ENCODE measurements at places on chromosomes 5 and 9. TPM values are rescaled to one million over a fixed set of nuclear protein-coding genes. Genes with fewer than 3 reads are reported as not detected.
A peak's percentile ranks its signal among the peaks of the same experiment; 100 is the strongest.

Gene ZNF354C
- total RNA-seq, result 1.7 TPM

DNA sequence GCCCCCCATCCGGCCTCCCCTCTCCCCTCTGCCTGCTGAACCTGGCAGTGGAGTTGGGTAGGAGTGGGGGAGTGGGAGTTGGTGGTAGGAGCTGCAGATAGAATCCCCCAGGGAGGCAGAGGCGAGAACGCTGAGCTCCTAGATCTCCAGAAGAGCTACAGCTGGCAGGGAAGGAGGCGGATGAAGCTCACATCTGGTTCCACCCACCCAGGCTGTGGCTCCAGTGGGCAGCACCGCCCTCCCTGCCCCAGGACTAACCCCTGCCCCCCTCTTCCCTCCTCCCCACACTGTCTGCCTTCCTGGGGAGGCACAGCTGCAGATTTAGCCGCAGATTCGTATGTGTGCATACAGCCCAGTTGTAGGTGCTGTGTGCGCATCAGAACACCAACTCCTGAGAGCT lies 34.2 kb downstream of the C9orf50 start:
- DNase-seq, result no peak

GRCh38 chr5:73694089-73694488 lies 68.1 kb downstream of the ARHGEF28 start:
- no peak for DNase-seq

Gene CDX1
- not detected for total RNA-seq

DNA sequence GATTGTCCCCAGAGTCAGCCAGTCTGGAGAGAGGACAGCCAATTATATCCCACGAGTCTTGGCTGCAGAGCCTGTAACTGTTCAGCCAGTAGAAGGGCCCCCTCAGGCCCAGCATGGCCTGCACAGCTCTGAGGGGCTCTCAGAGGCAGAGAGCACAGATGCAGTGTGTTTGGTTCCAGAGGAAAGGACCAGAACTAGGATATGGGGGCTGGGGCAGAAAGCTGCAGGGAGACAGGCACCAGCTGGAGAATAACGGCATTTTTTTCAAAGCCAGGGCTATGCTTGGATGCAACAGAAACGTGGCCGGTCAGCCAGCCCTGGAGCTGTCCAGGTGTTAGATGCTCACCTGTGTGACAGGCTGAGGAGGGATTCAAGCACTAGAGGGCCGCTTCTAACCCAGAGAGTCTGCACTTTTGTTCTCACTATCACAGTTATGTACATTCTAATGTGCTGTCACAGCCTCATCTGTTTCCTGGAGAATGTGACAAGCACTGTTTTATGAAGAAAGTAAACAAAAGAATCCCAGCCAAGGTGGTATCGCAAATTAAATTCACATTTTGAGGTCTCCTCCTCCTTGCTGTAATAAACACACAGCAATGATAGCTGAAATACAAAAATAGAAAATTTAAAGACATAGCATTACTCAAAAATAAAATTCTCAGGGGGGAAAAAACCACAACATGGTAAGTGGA lies 96.5 kb downstream of the GABBR2 start:
- DNase-seq, result no peak

Gene PCA3
- total RNA-seq, result not detected

GRCh38 chr5:56433039-56433617 lies 200.0 kb upstream of the ANKRD55 start:
- no peak for DNase-seq

DNA sequence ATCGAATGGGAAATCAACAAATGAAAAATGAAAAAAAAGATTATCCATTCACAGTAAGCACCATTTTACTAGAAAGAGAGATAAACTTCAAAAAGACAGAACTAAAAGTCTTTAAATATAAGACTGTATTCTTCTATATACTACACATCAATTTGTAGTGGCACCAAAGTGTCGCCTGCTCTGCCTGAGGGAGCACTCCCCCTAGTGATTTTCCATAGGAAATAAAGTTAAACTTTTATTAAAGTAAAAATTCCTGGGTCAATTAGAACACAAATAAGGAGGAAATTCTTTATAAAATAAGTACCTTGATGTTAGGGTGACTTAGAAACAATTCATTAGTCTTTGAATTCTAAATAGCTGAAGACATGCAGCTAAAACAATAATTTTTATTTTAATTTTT lies 9.7 kb downstream of the RAD1 start:
- no peak for DNase-seq

DNA sequence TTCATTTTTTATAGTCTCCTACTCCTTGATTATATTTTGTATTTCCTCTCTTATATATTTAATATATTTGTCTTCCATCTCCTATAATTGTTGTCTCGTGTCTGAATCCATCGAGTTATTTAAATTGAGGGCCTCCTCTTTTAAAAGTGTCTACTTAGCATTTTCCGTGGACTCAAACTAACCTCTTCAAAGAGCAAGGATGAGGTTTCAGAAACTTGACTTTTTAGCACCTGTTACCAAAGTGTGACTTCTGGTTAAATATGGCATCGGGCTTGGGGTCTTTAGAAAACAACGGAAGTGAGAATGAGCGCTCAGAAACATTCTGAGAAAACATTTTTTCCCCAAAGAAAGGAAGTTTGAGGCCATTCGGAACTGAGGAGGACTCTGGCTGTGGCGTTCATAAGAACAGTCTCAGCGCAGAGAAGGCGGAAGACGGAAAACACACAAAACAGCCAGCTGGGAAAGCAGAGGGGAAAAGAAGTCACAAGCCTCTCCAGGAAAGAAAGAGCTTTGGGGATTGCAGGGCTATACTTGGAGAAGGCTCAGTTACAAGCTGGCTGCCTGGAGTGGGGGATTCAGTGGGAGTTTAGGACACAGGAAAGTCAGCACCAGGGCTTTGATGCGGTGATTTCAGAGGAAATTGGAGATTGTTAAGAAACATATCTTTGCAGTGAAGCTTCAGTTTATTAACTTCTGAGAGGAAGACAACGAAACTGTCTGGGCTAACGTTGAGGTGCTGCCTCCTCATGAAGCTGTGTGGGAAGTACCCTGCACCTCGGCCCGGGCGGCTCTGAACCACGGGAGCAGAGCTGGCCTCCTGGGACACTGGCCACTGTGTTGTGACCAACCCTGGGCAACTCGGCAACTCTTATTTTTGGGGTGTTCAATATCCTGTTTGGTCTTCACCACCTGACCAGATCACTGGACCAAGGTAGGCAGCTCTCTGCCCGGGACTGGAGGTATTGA lies 25.1 kb upstream of the IRX2 start:
- no peak for DNase-seq

Gene CDC42SE2
- total RNA-seq, result 17.2 TPM

DNA sequence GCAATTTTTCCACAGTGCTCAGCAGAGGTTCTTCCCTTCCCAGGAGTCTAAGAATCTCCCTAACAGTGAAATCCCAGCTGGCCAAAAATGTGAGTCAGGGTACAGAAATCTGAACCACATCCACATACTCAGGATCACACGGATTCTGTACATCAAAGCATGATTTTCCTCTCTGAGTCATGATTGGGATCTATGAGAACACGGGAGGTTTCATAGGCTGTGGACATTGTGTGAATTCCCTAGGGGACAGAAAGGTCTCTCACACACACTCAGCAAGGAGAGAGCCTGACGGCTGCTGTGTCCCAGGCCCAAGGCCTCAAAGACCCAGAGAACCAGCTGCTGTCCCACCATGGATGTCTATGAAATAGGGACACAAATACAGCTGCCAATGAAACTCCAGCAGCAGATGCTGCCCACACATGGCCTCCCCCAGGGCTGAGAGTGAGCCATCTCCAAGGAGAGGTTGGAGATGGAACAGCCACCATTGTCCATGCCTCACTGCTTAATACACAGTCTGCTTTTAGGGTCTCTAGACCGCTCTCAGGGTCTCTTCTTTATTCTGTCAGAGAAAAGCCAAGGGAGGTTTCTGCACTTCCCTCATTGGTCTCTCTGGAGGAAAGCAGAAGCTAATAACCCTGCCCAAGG lies 102.7 kb downstream of the ADAMTS12 start:
- peak; percentile 98 for DNase-seq

- DNase-seq, result peak; percentile 14
Measured at GRCh38 chr9:87324613-87325194, 173.0 kb upstream of the DAPK1 start.

DNA sequence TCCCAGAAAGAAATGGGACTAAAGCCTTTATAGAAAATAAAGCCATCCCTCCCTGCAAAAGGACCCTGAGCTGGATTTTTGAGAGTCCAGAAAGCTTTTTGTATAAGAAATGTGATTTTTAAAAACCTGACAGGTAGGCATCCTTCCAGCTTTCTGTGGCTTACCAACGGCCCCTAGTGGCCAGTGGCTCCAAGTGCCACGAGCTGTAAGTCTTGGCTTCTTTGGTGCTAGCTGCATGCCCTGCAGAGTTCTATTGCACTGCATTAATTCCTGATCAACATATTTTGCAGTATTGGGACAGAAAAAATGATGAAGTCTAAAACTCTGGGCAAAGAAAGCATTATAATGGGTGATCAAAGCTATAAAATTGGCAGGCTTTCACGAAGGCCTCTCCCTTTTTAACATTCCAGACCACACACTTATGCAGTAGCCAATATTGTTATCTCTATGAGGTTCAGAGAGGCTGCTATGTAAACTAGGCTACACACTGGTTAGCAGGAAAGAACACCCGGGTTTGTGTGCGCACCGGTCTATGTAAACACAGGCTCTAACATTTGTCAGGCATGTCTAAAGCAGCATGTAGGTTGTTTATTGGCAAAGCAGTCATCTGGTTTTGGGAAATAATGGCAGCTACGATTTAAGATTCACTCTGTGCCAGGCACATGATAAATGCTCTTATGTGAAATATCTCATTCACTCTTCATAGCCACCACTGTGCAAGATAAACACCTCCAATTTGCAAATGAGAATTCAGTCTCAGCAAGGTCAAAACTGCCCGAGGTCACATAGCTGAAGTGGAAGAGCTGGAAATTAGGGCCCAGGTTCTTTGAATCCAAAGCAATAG lies 55.2 kb downstream of the NMUR2 start:
- no peak for DNase-seq

Gene TSSK1B
- not detected for total RNA-seq

DNA sequence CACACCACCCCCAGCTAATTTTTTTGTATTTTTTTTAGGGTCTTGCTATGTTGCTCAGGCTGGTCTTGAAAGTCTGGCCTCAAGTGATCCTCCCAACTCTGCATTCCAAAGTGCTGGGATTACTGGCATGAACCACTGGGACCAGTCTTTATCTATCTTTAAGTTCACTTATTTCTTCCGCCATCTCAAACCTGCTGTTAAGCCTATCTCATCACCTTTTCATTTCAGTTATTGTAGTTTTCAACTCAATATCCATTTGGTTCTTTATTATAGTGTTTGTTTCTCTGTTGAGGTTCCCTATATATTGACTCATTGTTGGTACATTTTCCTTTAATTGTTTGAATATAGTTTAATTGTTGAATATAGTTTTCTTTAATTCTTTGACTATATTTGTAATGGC lies 48.1 kb downstream of the GALNT12 start:
- no peak for DNase-seq

GRCh38 chr5:142048272-142048671 lies 35.4 kb upstream of the GNPDA1 start:
- DNase-seq, result no peak

GRCh38 chr9:16869131-16869881 lies 1.2 kb downstream of the BNC2 start:
- DNase-seq, result peak; percentile 61

DNA sequence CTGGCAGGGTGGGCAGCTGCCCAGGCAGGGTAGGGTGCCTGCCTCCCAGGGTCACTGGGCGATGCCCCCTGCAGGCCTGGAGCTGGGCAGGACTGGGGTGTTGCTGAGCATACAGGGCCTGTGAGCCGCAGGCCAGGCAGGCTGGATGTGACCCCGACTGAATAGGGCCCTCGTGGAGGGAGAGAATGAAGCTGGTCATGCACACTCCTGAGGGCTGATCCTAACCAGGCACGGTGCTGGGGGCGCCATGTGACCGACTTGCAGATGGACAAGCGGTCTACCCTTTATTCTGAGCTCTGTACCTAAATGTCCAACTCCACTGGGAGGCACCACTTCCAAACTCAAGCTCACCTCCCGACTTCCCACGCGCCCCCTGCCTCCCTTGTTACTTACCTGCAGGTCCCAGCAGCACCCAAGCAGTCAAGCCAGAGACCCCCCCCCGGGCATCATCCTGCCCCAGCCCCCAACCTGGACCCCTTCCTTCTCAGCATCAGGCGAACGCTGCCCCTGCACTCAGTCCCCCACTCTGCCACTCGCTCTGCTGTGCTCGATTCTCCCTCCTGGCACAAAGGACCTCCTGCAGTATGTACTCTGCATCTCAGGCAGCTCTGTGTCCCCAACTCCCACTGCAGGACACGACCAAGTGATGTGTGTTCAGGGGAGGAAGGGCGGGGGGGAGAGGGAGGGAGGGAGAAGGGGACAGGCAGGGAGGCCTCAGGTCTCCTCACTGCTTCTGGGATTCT lies 76.8 kb upstream of the PHYKPL start:
- no peak for DNase-seq

Gene PLCXD3
- total RNA-seq, result 0.07 TPM

- DNase-seq, result no peak
Measured at GRCh38 chr9:515665-516064, 301.0 kb downstream of the DOCK8 start.

Gene ANKRD55
- total RNA-seq, result not detected

Gene TICAM2
- 2.4 TPM for total RNA-seq

Gene TRIM23
- total RNA-seq, result 14.0 TPM

GRCh38 chr9:107929443-107929842 lies 439.9 kb upstream of the KLF4 start:
- DNase-seq, result no peak

DNA sequence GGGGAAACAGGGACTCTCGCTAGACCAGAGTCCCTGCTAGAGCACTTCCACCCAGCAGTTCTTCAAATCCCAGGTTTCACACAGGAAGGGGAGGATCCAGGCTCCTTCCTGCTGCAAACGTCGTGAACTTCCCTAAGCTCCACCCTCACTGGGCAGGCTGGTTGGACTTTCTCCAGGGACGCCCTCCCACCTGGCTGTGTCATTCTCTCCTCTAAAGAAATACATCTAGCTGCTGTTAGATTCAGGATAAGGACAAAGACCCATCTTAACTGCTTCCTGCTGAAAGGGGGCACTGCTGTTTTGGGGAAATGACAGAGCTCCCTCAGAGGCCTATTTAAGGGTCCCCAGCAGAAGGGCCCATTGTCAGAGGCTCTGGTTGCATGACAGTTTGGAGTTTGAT lies 230.7 kb downstream of the SEMA6A start:
- peak; percentile 28 for DNase-seq

GRCh38 chr5:81247441-81247972 lies 14.4 kb downstream of the CKMT2 start:
- DNase-seq, result peak; percentile 69

All from HT1080 (cell line).